ENCODE measurements at places on chromosomes 1 and 21.

DNA sequence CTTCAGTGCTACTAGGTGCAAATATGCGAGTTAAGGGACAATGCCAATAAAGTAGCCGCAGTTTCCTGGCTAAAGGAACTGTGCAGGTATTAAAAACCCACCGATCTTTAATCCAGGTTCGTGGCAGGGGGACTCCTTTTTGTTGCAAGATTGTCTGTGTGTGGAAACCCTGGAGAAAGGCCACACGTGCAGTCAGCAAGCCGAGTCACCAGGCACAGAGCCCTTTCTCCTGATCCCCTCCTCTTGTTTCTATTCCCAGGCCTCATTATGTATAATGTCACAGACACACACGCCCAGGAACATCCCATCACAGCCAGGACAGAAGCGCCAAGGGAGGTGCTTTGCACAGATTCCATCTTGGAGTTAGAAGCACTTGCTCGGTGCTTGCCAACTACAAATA, 528.9 kb downstream of the KIF26B start:
- no peak for DNase-seq

- DNase-seq: peak; percentile 87
Measured at GRCh38 chr1:160006312-160006940, 25.4 kb downstream of the PIGM start.

DNA sequence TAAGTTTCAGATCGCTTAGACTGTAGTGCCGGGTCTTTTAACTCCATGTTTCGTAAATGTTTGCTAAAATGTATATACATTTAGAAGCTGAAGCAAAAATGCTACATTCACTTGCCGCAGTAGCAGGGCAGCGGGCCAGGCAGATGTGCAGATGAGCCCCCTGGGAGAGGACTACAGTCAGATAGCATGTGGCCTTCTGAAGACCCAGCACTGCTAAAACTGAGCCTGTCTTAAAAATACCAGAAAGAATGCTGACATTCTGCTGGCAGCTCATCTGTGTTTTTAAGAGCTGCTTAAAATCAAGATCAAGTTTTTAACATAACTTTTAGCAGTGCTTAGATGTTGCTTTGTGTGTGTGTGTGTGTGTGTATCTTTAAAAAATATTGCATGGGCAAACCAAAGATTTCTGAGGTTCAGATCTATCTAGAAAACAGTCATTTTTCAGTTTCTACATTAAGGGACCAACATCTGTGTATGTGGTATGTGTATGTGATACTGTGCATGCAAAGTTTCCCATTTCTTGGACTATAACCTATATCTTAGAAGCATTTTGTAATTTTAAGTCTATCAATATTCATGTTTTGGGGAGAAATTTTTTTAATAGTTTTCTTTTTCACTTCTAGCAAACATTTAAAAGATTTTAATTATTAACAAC, 31.7 kb downstream of the CHRM3 start:
- no peak for DNase-seq

DNA sequence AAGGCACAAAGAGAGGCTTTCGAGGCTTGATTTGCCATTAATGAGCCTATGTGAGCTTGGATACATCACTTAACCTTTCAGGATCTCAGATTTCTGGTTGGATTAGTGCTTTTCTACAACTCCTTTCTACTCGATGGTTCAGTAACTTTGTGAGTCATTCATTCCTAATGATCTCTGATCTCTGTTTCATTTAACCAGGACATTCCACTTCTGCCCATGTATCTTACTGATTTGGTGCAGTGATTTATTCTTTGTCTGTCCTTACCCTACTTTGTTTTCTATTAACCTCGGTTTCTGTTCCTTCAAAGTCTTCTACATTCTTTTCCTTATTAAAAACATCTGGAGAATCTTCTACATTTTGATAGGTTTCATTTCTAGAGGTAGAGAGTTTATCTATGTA, 94.6 kb upstream of the ZBTB18 start:
- no peak for DNase-seq

DNA sequence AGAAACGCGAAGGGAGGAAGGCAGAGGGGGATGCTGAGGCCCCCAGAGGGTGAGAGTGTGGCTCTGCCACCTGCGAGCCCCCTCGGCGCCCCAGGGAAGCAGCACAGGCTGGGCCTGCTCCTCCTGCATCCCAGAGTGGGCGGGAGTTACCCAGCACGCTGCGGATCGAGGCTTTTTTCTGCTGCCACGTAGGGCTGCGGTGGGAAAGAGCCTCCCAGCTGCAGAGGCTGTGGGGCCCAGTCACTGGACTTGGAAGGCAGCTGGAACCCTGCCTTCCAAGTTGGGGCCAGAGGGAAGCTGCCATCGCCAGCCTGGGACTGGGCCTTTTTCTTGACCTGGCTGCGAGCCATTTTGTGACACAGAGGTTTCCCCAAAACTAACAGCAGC, 2.3 kb upstream of the GRIK3 start:
- DNase-seq: no peak

Measured in D341Med (cell line).